ENCODE measurements at places on chromosomes 4 and X.

DNA sequence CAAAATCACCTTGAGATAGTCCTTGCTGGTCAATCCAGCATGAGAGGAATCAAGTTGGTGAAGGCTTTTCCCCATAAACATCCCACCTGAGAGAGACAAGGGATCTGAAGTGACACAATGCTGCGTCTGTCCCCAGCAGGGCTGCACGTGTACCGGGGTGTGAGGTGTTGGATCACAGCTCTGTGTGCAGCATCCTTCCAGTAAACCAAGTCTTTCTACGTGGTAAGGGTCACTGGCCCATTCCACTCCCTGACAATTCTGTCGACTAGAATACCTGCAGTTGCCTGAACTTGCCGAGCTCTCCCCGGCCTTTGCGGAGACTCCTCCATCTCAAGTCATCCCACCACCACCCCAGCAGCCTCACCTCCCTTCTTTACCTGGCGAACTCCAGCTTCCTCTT is 14.8 kb downstream of the HELT start:
- no peak for DNase-seq

DNA sequence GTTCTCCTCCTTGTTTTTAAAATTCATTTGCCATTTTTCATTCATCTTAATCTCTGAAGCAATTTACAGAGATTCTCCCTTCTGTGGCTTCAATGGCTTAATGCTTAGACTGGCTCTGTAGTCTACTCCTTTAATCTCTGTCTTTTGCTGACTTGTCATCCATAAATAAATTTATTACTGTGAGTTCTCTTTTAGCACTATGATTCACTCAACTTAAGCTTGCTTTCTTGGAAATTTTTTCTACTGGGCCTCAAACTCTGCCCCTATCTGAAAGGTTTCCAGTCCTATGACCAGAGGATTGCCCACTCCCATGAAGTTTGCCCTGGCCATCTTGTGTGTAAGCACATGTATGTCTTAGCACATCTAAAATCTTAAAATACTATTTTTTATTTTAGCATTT is 251.1 kb downstream of the DCLK2 start:
- no peak for DNase-seq

DNA sequence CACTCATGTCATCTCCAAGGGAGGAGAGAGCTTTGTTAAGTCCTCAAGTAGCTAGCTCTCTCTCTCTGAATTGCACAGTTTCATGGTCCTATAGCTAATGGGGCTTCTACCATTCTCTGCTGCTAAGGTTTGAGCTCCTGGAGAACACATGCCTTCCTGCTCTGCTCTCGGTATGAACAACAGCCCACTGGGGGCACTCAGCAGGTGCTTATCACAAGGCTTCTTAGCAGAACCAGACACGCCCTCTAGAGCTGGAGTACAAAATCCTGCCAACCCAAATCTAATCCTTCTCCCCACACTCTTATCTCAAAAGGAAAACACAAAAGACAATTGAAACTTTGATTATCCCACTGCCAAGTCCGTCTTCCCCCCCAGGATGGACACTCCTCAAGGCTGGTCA is 176.5 kb downstream of the HS3ST1 start:
- DNase-seq = no peak

DNA sequence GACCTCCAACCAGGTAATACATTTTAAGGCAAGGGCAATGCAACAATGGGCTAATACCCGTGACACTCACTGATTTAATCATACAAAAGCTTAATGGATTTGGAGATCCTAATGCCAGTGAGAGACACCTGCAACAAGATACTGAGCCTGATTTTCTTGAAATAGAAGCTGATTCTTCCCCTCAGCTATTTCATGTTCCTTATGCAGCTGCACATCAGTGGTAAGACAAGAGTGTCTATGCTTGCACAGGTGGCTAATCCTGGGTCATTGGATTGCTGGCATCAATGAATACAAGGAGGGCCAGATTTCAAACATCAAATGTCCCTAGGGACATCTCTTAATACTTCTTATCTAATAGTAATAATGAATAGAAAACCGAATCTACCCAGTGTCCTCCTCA is 139.7 kb downstream of the PPARGC1A start:
- no peak for DNase-seq

GRCh38 chr4:1030031-1030430 is 18.6 kb downstream of the FGFRL1 start:
- DNase-seq = no peak

DNA sequence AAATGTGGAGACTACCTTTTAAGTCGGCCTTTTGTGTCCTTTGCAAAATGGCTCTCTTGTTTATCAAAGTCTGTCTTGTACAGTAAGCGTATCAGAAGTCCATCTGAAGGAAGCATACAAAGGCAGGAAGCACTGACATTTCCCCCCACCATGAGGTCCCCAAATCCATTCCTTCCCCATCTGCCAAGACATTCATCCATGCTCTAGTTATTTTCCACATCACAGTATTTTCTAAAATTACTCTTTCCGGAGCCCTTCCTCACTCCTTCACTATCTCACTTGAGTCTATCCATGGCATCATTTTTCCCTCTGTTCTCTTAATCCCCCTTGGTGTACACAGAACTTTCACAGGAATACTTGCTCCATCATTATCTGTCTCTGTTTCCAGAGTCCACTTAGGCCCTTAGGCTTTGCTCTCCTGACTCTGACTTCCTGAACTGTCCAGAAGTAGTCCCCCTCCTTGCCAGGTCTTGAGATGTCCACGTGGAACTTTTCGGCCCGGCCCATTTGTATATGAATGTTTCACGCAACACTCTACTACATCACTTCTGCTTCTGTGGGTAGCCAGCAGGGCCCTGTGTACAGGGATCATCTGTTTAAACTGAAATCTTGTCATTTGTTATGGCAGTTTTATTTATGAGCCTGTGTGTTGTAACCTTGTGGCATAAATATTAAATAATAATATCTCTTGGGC is 2.1 kb downstream of the SEL1L3 start:
- no peak for DNase-seq

- no peak for DNase-seq
These were observed 264.3 kb downstream of the TECRL start for GRCh38 chr4:64144994-64145393.

- no peak for DNase-seq
These were observed 61.3 kb downstream of the NUDT11 start for GRCh38 chrX:51435101-51435500.

GRCh38 chrX:26347171-26347570 is 131.2 kb downstream of the MAGEB5 start:
- no peak for DNase-seq

DNA sequence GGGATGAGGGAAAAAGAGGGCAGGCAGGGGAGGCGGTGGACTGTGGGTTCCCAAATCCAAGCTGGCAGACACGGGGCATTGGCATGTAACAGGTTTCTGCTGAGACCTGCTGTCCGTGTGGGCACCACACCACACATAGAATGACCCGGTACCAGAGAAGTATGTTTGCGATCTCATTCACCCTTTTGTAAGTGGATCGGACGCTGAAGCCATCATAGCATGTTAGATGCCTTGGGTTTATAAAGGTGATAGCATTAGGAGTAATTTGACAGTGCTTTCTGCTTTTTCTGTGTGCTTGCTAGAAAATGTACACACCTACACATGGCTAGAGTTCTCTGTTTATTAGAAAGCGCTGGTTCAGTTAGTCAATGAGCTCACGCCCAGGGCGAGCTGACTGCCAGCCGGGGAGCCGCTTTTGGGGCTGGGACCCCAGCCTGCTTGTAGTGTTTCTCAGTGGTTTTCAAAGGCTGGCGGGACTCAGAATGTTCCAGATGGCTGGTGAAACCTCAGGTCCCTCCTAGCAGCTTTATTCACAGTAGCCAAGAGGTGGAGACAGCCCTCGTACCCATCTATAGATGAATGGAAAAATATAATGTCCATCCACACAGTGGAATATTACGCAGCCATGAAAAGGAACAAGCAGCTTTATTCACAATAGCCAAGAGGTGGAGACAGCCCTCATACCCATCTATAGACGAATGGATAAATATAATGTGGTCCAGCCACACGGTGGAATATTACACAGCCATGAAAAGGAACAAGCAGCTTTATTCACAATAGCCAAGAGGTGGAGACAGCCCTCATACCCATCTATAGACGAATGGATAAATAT is 579 bp downstream of the IL3RA start:
- no peak for DNase-seq

DNA sequence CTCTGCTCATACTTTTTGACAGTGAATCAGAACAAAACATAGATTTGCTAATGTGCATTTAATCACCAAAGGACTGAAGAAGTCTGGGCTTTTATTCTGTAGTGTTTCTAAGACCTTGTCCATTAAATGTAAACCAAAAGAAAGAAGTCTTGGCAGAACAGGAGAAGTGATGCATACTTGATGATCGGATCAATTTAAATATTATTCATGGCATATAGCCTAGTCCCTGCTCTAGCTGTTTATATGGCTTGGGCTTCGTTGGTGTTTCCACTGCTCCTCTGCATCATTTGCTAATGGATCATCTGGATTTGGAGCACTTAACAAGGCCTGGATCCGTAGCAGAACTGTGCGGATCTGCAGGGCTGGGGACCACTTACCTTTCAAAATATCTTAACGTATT is 566.6 kb downstream of the GALNTL6 start:
- DNase-seq = no peak

DNA sequence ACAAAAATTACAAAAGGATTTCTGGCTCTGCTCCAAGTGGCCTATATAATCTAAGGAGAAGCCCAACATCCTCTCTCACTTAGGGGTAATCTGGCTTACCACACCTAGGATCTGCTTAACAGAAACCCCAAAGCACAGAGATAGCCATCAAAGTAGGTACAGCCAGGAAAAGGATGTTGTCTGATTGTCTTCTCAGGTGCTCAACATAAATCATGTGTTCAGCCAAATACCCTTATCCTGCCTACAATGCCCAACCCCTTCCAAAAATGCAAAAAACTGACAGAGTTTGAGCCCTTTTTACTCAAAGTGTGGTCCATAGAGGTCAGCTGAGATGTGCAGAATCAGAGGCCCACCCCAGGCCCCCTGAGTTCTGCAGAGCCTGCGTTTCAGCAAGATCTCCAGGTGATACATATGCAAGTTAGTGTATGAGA is 53.9 kb downstream of the PPM1K start:
- no peak for DNase-seq

- no peak for DNase-seq
These were observed 17.3 kb downstream of the KDM6A start for GRCh38 chrX:44890247-44890646.

GRCh38 chrX:122783918-122784317 is 400.2 kb upstream of the GRIA3 start:
- no peak for DNase-seq

DNA sequence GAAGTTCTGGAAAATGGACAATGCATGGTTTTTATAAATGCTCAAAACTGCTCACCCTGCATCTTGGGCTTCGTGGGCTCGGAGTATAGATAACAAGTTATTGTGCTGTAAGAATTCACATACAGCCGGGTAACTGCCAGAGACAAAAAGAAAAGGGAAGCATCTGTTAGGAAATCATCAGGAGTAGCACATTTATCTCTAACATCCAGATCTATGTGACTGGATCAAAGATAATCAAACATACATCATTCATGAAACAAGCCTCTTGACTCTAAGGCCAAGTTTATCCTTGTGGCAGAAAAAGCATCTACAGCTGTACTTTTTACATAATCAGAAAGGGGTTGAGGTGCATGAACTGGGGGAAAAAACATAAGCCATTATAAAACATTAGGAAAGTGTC is 264.2 kb downstream of the PPP3CA start:
- DNase-seq = no peak

DNA sequence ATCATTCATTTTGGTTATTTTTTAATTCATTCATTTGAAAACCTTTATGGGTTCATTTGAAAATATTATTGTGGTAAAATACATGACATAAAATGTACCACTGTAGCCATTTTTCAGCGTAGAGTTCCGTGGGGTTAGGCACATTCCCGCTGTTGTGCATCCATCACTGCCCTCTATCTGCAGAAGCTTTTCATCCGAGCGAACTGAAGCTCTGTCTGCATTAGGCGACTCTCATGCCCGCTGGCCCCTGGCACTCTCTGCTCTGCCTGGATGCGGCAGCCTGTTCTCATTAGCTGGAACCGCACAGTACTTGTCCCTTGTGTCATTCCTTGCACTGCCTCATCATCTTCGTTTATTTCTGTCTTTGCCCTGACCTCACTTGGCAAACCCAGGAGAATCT is 17.5 kb downstream of the CFAP99 start:
- no peak for DNase-seq

GRCh38 chr4:3262208-3263052 is 13.5 kb downstream of the MSANTD1 start:
- DNase-seq = no peak

GRCh38 chr4:119284876-119285780 is 36.8 kb downstream of the FABP2 start:
- DNase-seq = no peak

- DNase-seq = no peak
These were observed 41.6 kb upstream of the MTNR1A start for GRCh38 chr4:186596850-186597390.

- DNase-seq = no peak
These were observed 1337.3 kb downstream of the PCDH18 start for GRCh38 chr4:136194962-136195361.

- DNase-seq = no peak
These were observed 33.0 kb downstream of the FHIP1A start for GRCh38 chr4:151442002-151442401.

- no peak for DNase-seq
These were observed 27.1 kb downstream of the FHIP1A start for GRCh38 chr4:151436093-151436518.

DNA sequence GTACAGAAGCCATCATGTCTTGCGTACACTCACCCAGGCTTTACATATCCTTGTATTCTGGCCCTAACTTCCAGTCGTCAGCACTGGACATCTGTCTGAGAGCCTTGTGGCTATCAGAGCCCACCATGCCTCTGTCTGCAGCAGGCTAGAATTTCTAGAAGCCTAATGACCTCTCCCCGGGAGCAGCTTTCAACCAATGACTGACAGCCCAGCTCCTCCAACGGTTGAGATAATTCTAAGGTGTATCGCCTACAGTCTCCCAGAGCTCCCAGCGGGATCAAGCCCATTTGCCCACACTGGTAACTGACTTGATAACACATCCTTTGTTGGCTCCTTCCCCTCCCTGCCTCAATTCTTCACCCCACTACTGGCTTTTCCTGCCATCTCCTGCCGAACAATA is 562.8 kb downstream of the BCOR start:
- DNase-seq = no peak

DNA sequence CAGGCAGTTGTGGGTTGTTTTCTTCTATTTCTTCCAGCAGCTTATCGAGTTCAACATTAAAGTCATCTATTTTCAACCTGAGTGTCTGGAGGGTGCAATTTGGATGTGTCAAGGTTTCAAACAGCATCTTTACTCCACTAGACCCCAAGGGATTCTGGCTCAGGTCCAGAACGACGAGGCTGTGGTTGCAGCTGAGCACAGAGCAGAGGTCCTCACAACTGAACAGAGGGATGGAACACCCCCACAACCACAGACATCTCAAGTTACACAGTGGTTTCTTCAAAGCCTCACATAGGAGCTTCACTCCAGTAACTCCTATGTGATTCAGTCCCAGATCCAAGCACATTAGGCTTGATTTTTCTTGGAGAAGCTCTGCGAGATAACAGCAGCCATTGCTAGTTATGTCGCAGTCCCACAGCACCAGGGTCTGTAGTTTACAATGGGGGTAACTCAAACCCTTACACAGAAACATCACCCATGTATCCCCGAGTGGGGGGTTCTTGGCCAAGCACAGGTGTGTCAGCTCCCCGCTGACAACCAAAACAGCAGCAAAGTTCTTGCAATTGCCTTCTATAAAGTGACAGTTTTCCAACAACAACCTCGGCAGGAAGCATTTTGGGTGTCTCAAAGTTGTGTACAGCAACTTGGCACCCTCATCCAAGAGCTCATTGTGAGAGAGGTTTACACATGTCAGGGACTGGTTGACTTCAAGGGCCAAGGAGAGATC is 2.8 kb downstream of the NLRP2B start:
- DNase-seq = no peak

All from GM06990 (cell line).